Activated CD8-positive, alpha-beta memory T cell treated with anti-CD3 and anti-CD28 coated beads for 48 hours (primary cell): ENCODE measurements at places on chromosomes 3 and 15.

GRCh38 chr3:115100806-115101205 lies 46.3 kb downstream of the ZBTB20 start:
- no peak for DNase-seq

GRCh38 chr3:71858503-71859122 lies 73.7 kb upstream of the PROK2 start:
- no peak for DNase-seq

DNA sequence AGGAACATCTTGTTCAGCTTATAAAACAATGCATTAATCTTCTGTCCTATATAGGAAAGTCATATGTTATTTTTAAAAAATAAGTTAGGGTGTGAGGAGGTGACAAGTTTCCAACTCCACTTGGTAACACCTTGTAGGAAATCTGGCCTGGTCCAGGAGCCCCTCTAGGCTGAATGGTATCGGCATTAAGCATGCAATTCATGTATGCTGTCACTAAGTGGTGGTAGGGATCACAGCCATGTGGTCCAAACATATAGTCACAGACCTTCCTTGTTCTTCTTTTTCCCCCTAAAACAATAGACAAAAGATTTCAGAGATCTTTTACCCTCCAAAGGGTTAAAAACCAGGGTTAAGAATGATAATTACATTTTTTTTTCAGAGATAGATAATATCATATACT lies 4.2 kb upstream of the APBA2 start:
- no peak for DNase-seq

DNA sequence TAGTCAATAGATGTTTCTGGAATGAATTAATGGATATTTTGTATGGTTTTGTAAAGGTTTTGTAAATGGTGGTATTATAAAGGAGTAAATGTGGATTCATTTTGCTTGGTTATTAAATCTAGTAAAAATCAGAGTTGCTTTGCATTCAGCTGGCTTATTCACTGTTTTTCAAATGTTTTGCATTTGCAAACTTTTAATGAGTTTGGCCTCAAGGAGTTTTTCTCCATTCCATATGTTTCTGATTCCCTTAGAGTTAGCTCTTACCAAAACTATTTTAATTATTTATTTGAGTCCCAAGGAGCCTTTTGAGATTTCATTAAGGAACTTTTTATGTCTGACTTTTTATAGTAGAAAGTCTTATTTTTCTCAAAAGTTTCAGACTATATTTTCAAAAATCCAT lies 992.2 kb downstream of the DIPK2A start:
- DNase-seq: no peak

DNA sequence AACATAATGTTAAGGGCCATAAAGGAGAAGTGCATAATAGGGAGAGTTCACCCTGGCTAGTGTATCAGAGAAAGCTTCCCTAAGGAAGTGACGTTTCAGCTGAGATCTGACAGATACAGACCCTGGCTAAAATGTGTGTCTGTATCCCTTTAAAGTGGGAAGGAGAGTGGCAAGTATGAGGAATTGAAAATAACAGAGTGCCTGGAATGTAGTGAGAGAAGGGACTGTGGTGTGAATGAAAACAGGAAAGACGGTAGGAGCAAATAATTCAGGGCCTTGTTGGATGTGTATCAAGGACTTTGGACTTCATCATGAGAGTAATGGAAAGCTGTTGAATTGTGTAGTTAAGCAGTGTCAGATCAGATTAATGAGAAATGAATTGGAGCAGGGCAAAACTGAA lies 30.5 kb downstream of the NEO1 start:
- DNase-seq: no peak

- no peak for DNase-seq
These were observed 24.5 kb downstream of the PLXNB1 start for GRCh38 chr3:48405343-48405881.

DNA sequence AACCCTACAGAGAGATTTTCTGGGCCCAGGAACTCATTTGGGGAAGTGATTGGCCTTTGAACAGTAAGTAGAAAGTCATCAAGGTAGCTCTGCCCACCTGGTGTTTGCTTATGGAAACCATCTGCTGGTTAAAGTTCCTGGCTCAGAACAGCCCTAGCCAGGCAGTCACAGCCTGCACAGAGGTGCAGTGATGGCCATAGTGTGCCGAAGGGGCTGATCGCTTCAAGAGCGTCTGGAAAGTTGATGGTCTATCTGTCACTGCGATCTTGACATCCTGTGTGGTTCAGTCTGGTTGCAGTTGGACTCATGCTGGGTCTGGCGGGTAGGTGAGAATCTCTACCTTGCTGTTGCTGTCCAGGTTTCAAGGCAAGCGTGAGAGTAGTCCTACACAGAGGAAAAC lies 151.6 kb downstream of the SLCO3A1 start:
- DNase-seq: no peak

DNA sequence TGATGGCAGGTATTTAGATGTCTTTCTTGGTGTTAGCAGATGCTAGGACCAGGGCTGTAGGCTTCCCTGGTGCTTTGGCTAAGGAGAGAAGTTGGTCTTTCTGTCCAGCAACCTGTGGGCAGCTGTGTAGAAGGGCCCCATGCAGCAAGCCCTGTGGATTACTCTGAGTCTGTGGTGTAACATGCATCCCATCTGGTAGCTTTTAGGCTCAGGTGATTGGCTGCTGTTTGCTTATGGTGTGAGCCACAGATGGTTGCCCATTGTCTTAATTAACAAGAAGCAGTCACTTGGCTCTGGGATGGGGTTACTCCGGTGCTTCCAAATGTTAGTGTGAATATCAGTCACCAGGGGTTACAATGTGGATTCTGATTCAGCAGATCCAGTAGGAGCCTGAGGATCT lies 368.6 kb upstream of the C2CD4B start:
- DNase-seq: no peak

DNA sequence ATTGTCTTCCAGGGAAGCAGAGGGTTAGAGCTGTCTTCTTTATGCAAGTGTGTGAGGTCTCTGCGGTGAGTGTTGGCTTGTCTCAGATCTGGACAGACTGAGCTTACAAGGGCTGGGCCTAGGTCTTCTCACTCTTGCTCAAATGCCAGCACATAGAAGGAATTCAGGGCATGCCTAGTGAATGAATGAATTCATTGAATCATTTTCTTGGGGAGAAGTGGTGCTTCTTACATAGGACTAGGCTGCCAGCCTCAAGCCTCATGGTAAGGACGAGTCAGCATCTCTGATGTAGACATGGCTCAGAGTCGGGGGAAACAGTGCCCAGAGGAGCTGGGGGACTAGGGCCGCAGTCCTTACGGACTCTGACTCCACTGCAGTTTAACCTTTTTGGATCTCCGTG lies 17.2 kb downstream of the MKRN2 start:
- no peak for DNase-seq

- DNase-seq: no peak
These were observed 504.4 kb downstream of the ROBO1 start for GRCh38 chr3:79263423-79263822.

DNA sequence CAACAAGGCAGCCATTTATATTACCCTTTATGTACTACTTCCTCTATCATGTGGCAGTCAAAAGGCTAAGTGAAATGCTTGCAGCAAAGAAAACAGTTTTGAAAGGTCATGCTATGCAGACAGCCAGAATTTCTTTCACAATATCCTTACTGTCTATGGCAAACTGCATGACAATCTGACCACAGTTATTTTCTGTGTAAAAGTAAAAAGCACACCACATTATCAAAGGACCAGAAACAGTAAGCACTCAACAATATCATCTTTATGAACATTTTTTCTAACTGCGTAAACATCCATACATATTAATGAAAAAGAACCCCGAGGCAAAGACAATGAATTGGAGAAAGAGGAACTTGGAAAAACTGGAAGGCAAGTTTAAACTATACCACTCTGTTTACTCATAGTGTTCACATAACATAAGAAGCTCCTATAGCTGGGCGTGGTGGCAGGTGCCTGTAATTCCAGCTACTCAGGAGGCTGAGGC lies 47.9 kb downstream of the PIK3CB start:
- DNase-seq: no peak

GRCh38 chr3:13578251-13578650 lies 29.3 kb downstream of the FBLN2 start:
- DNase-seq: no peak

GRCh38 chr3:71488882-71489281 lies 94.6 kb downstream of the FOXP1 start:
- no peak for DNase-seq

DNA sequence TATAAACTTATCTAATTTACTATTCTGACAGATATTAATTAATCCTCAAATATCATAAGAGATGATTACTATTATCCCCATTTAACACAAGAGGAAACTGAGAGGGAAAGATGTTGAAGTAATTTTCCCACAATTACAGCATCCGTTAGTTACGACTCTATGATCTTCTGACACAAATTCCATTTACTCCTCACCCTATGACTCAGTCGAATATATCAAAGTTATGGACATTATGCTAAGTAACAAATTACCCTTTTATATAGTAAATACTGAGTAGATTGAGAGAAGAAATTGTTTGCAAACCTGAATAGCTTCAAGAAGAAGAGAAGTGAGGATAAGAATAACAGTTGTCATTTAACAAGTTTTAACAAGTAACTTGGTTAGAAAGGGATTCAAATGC lies 340.0 kb downstream of the TBC1D5 start:
- DNase-seq: no peak

GRCh38 chr3:44885618-44886017 lies 11.2 kb downstream of the TGM4 start:
- DNase-seq: no peak

DNA sequence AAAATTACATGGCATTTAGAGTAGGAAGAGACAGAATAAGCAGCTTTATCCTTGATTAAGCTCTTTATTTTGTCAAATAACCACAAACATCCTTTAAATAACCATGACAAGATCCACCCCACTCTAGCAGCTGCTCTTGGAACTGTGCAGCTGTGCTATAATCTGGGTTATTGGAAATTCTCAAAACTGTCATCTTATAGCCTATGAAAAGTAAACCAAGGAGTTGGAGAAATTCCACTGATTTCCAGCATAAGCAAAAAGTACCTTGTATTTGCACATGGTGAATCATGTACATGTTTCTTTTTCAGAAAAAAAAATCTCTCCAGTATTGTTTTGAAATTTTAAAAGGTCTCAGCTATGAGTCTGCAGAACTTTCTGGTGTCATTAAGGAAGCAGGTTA lies 88.8 kb upstream of the ABI3BP start:
- DNase-seq: no peak

- no peak for DNase-seq
These were observed 303.8 kb downstream of the EPHA3 start for GRCh38 chr3:89411201-89411600.

- DNase-seq: no peak
These were observed 556.7 kb downstream of the FGF12 start for GRCh38 chr3:192170659-192171058.
